ENCODE measurements at places on chromosomes 7 and 10. TPM values are rescaled to one million over a fixed set of nuclear protein-coding genes. Genes with fewer than 3 reads are reported as not detected.

The CALML5 gene
- total RNA-seq = not detected

The AOC1 gene
- total RNA-seq = not detected

The UFSP1 gene
- total RNA-seq = 4.9 TPM

The C1GALT1 gene
- 46.5 TPM for total RNA-seq

The SNX10 gene
- total RNA-seq = 21.3 TPM

The SFRP5 gene
- not detected for total RNA-seq

The SFTPA1 gene
- not detected for total RNA-seq

The MMD2 gene
- total RNA-seq = not detected

The TRIL gene
- not detected for total RNA-seq

The RASSF4 gene
- total RNA-seq = 1.3 TPM

The PRKCQ gene
- 66.1 TPM for total RNA-seq

The PAX4 gene
- not detected for total RNA-seq

The TRPV5 gene
- not detected for total RNA-seq

The TMEM229A gene
- total RNA-seq = not detected

The INPP5F gene
- 10.9 TPM for total RNA-seq

The SLC26A5 gene
- not detected for total RNA-seq

The SNCG gene
- 1.3 TPM for total RNA-seq

The SAMD9L gene
- total RNA-seq = 77.4 TPM

The FGL2 gene
- total RNA-seq = 0.86 TPM

The FAM24A gene
- total RNA-seq = not detected

The EVX1 gene
- total RNA-seq = not detected

The SEMA3A gene
- 1.8 TPM for total RNA-seq

The VENTX gene
- not detected for total RNA-seq

The CH25H gene
- total RNA-seq = not detected

The FAM200A gene
- 5.2 TPM for total RNA-seq

The ANKRD7 gene
- not detected for total RNA-seq

The MARVELD1 gene
- 2.7 TPM for total RNA-seq

The FOXI2 gene
- total RNA-seq = not detected

The C7orf57 gene
- total RNA-seq = not detected

The MUC12 gene
- not detected for total RNA-seq

The GDI2 gene
- 204 TPM for total RNA-seq

The RSU1 gene
- 86.7 TPM for total RNA-seq

The UCN3 gene
- not detected for total RNA-seq

The FAM25A gene
- total RNA-seq = not detected
